ENCODE measurements at places on chromosomes 13 and 19. TPM values are rescaled to one million over a fixed set of nuclear protein-coding genes. Genes with fewer than 3 reads are reported as not detected.
A peak's percentile ranks its signal among the peaks of the same experiment; 100 is the strongest.

Gene NANOS2
- total RNA-seq: not detected

Gene RFPL4A
- total RNA-seq: not detected

Gene COPE
- total RNA-seq: 253 TPM

Gene APOC1
- total RNA-seq: 65.6 TPM

Gene PSG7
- total RNA-seq: not detected

Gene TINCR
- total RNA-seq: 0.28 TPM

Gene SERP2
- total RNA-seq: 0.17 TPM

- DNase-seq: peak; percentile 19
Measured at GRCh38 chr19:18391509-18392075, 5.6 kb downstream of the GDF15 start.

- no peak for DNase-seq
Measured at GRCh38 chr13:20713751-20714150, 10.3 kb downstream of the IL17D start.

- DNase-seq: no peak
Measured at GRCh38 chr13:110772091-110772984, 58.8 kb downstream of the ING1 start.

DNA sequence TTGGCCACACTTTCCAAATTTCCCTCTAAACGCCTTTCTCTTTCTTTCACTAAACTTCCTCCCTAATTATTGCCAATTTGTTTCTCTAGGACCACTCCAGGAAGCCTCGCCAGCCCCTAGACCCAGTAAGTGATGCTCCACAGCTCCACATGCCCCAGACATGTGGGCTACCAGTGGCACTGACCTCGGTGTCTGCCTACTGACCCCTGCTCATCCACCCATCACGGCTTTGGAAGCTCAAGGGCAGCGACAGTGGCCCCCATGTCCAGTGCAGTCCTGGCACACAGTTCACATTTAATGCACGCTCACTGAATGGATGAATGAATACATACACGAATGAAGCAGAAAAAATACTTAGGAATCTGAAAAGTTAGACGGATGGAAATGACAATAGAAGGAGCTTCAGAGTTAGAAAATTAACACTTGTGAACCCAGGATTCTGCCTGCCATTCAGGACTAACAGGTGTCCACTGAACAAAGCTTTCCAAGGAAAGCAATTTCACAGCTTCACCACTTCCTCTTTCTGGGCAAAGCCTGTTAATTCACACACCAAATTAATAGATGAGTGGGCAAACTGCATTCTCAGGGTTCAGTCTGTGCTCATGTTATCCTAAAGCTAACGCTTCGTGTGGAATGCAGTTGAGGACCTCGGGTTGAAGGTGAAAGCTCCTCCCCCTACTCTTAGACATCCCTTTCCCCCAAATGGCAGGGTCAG, 50.9 kb downstream of the CCDC70 start:
- no peak for DNase-seq

DNA sequence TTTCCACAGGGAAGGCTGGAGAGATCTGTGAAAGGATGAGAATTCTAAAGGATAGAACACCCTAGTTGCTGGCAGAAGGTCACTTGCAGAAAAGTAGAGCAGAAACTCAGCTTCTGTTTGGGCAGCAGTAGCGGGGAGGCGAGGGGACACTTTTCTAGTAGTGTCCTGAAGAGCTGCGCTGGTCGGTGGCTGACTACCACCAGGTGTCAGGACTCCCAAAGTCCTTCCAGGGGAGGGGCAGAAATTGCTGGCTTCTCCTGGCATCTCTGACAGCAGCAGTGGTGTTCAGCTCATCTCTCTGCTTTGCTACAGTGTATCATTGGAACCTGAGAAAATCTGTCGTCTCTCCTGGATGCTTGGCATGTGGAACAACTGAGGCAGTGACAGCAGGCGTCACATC, 120.9 kb downstream of the ZDHHC20 start:
- DNase-seq: no peak

DNA sequence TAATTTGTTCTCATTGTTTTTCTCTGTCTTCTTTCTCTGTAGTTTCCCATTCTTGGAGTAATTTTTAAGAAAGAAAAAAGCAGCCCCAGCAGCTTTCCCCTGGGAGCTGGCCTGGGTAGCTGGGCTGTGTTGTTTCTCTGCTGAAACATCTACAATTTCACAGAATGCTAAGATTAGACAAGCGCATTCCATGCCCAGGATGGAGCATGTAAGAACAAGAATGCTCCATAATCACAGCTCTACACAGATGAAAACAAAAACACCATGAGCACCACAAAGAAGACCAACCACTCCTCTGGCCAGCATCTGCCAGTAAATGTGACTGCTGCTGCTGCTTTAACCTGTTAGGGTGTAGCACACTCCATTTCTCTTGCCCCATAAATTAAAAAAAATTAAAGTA, 239.2 kb upstream of the SLITRK1 start:
- DNase-seq: peak; percentile 2

DNA sequence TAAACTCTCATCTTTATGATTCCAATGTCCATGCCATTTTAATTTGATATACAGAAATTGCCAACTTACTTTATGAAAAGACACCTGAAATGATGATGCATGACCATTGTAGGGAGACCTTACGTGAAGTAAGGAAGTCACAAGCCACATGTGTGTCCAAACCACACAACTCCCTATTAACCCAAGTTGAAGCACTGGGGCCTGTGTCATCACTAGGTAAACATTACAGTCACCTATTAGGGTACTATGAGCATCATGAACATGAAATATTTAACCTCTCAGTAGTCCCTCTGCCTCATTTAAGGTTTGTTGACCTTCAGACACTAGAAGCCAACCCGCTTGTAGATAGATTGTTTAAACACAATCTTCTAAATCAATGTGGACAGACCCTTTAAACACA, 576.9 kb downstream of the IRS2 start:
- no peak for DNase-seq

GRCh38 chr13:98480915-98481877, 95.7 kb downstream of the STK24 start:
- no peak for DNase-seq

- peak; percentile 98 for DNase-seq
Measured at GRCh38 chr19:55452749-55453346, 8.6 kb downstream of the ISOC2 start.

GRCh38 chr13:100842136-100842535, 167.5 kb upstream of the TMTC4 start:
- no peak for DNase-seq

DNA sequence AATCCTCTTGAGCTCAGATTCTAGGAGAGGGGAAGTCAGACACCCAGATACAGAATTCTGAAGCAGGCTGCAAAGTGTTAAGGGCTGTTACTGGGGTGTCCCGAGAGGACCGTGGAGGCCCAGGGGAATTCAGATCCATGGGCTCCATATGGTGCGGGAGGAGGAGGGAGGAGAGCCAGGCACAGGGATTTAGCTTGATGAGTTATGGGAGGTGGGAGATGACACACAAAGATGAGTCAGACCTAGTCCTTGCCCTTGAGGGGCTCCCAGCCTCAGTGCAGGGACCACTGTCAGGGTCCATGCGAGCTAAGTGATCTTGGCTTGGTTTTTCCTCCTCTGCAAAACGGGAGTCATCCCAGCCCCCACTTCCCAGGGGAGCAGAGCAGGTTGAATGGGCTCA, 14.4 kb upstream of the GIPR start:
- peak; percentile 35 for DNase-seq

- DNase-seq: no peak
Measured at GRCh38 chr19:11506101-11506555, 489 bp upstream of the ZNF653 start.

DNA sequence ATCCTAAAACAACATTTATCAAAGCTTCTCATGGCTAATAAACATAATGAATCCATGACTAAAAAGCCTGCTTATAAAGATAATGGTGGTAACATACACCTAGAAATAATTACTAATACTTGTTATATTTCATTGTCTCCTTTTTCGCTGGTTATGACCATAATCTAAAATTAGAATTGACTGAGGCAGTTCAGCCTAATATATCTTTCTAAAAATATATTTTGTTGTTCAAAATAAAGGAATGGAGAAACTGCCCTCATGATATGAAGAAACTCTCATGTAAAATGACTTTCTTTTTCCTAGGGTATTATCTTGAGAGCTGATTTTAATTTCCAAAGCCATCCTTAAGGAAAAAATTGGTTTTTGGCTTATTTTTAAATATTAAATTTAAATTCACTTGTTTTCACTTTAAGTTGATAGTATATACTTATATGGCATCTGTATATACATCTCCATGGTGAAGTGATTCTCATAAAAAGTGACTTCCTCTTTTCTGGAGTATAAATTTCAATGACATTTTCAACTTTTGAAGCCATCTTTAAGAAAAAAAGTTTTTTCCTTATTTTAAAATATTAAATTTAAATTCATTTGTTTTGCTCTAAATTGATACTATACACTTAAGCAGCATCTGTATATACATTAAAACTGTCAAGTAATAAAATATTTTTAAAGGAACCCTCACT, 204.6 kb downstream of the VWA8 start:
- no peak for DNase-seq

DNA sequence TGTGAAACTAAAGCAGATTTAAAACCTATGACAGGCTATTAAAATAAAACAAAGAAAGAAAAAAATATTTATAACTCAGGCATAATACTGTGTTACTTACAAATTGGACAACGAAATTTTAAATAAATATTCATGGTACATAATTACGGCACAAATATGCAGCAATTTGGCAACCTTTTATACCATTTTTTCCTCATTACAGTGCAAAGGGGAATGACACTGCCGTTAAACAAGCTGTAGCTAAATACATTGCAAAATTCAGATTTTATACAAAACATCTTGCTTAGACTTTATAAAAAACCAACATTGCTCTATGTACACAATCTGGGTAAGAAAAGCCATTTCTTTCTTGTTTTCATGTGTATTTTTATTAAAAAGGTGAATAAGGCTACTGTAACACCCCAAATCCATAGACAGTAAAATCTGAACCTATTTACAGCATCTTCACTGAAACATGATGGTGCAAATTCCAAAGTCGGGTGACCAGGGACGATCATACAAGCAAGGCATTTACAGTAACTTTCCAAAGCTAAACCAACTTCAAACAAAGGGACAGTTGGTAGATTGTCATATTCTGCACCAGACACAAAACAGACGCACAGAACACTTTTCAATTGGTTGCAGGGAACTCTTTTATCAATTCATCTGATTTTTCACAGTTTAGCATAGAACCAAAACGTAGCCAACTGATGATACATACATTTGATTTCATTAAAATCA, 45.5 kb downstream of the EFNB2 start:
- no peak for DNase-seq

DNA sequence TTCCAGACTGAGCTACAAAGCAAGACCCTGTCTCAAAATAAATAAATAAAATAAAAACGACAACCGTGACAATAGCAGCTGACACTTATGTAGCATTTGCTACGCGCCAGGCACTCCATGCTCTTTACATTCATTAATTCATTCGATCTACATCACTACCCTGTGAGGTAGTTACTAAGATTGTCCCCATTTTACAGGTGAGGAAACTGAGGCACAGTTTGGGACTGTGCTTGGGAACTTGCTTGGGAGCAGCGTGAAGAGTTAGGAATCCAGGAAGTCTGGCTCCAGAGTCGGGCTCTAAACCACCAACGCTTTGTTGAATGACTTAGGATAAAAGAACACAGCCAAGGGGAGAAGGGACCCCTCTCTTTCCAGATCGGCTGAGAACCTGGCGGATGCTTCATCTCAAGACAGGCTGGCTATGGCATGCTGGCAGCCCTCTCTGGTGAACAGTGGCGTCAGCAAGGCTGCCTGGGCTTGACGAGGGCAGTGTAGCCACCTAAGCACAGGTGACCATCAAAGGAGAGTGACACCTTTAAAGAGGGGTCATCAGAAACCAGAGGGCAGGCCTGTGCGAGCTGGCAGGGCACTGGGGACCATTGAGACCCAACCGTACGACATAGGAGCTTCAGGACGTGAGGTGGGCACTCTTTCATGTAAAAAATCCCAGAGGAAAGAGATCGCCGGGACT, 591 bp downstream of the DOHH start:
- DNase-seq: no peak

- no peak for DNase-seq
Measured at GRCh38 chr13:99339736-99340397, 32.7 kb upstream of the GPR183 start.

- no peak for DNase-seq
Measured at GRCh38 chr13:22862478-22862877, 318.3 kb upstream of the SGCG start.

- DNase-seq: peak; percentile 28
Measured at GRCh38 chr19:13401388-13401787, 104.9 kb downstream of the CACNA1A start.

GRCh38 chr13:67438465-67438864, 208.3 kb upstream of the PCDH9 start:
- DNase-seq: peak; percentile 2

DNA sequence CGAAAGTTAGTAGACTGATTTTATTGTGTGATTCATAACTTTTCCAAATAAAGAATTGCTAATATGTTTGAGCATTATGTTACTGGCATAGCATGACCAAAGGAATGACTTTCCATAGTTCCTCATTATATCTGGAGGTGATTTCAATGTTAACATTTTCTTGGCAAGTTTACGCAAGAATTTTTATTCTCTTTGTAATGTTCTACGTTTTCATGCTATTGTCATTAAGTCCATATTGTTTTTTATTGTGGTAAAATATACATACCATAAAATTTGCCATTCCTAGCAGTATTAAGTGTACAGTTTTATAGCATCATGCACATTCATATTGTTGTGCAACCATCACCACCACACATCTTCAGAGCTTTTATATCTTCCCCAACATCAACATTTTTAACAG, 14.8 kb downstream of the KCTD12 start:
- no peak for DNase-seq

DNA sequence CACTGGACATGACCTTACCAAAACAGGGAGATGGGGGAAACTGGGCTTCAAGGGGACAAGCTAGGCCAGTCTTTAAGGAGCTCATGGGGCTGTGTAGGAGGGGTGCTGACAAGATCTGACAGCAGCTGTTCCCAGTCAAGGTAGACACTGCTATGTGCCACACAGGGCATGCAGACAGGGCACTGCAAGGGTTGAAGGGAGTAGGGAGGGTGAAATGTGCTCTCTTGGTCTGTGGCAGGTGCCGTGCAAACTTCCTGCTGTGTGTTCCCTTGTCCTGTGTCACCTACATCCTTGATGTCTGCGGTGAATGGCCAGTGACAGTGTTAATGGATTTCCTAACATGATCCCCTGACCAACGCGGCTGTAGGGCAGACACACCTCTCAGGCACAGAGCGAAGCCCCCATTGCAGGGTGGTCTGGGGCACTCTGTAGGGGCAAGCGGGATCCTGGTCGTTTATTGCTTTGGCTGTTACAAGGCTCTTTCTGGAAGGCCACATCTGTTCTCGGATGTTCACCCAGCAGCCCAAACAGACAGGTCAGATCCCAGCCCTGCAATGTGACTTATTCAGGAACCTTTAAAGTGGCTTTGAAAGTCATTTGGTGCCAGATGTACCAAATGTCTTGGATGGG, 199.5 kb upstream of the ZNF536 start:
- DNase-seq: no peak

- DNase-seq: no peak
Measured at GRCh38 chr19:54952591-54953344, 5.4 kb upstream of the NLRP7 start.

All from H7 (cell line).